Activated naive CD4-positive, alpha-beta T cell treated with anti-CD3 and anti-CD28 coated beads for 36 hours (primary cell): ENCODE measurements at places on chromosomes 12 and 14.

GRCh38 chr12:3921526-3921925 is 48.3 kb upstream of the PARP11 start:
- DNase-seq, result no peak

- DNase-seq, result no peak
Measured at GRCh38 chr14:49702725-49703124, 9.8 kb downstream of the KLHDC1 start.

DNA sequence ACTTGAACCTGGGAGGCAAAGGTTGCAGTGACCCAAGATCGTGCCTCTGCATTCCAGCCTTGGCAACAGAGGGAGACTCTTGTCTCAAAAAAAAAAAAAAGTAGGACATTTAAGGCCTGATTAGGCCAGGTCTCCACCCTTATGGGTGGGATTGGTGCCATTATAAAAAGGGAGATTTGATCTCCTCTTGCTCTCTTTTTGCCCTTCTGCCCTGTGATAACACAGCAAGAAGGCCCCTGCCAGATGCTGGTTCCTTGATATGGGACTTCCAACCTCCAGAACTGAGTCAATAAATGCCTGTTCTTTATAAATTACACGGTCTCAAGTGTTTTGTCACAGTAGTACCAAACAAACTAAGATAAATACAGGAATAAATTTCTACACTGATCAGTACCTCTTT is 81.0 kb downstream of the C2CD5 start:
- no peak for DNase-seq

DNA sequence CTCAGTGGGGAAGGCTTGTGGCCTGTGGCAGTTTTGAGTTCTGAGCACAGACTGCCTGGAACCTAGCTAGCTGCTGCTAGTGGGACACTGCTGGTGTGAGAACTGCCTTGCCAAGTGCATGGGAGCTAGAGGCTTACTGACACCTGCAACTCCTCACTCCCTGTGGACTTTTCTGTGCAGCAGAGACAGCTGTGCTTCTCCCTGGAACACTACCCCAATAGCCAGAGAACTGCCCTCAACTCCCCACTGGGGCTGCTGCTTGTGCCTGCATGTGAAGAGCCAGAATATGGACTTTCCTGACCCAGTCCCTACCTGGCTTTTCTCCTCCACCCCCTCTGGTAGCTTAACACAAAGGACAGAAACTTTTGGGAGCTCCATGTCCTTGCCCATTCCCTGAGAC is 222.6 kb downstream of the ADGRD1 start:
- DNase-seq, result no peak

DNA sequence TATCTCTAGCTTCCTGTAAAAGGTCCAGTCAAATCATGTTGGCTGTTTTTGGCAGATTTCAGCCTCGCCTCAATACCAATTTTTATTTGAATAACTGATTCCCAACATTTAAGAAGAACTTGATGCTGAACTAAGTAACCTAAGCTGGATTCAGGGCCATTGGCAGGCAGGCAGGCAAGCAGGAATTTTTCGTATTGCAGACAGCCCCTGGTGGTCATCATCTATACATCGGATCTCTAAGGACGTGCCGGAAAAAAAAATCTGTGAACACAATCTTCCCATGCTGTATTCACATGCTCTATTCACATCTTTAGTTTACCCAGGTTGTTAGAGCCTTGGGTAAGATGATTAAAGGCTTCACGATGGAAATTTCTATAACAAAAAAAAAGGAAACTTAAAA is 7.0 kb downstream of the VCPKMT start:
- no peak for DNase-seq

- no peak for DNase-seq
Measured at GRCh38 chr12:68154779-68155178, 4.8 kb downstream of the IFNG start.

- no peak for DNase-seq
Measured at GRCh38 chr12:107130830-107131611, 37.7 kb upstream of the CRY1 start.

- peak; percentile 75 for DNase-seq
Measured at GRCh38 chr14:22558221-22558913, 30.7 kb downstream of the DAD1 start.

DNA sequence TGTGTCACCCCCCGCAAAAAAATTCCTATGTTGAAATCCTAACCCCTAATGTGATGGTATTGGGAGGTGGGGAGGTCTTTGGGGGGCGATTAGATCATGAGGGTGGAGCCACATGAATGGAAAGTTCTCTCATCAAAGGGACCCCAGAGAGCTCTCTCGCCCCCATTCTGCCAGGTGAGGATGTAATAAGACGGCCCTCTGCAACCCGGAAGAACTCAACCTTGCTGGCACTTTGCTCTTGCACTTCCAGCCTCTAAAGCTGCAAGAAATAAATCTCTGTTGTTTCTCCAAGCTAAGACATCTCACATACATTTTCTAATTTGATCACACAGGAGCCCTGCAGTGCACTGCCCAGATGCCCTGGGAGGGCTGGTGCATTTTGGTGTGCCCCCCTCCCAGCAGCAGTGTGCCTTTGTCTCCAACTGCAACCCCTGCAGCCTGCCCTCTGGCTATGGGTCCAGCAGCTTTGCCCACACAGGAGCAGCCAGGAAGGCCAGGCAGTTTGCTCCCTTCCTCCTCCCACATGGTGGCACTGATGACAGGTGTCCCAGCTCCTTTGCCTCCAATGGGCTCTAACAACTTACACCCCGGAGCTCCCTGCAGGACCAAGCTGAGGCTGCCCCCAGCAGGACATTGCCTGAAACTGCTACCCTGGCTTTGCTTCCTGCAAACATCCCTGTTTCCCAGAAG is 59.3 kb downstream of the C14orf132 start:
- DNase-seq, result peak; percentile 46

GRCh38 chr12:30774599-30774998 is 19.8 kb upstream of the CAPRIN2 start:
- DNase-seq, result no peak

DNA sequence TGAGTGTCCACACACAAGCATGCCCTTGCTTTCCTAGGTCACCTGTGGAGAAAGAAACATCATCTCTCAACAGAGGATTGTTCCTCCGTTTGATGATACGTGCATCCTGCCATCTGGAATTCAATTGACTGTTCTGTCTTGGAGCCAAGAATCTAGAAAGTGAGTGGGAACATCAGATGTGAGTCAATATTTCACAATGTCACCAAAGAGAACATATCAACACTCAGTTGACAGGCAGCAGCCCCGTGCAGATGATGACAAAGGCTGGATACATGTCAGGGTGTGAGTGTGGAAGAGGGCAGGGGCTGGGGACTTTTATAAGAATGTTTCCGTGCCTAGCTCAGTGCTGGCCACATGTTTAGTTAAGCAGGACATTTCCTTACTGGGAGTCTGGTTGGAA is 76.1 kb downstream of the TBC1D30 start:
- no peak for DNase-seq

DNA sequence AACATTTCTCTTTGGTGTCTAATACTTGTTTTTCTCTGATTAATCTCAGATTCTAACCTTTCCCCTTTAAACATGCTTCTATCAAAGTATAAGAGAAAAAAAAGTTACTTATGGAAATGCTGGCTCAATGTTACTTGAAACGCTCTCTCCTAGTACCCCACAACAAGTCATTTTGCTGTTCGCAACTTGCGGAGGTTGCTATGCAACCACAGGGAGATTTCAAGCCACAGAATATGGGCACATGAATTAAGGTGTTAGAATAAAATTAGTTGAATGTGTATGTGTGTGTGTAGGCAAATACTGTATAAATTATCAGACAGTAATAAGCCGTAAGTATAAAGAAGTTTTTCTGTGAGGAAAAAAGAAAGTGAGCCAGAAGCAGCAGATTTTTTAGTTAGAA is 80.6 kb downstream of the CCDC59 start:
- DNase-seq, result no peak
